CD4-positive, alpha-beta T cell treated with Interleukin-4 for 1 hour (primary cell): ENCODE measurements at places on chromosomes 3 and 15.
A peak's percentile ranks its signal among the peaks of the same experiment; 100 is the strongest.

- no peak for DNase-seq
These were observed 30.7 kb downstream of the NPTN start for GRCh38 chr15:73602446-73602843.

- DNase-seq, result no peak
These were observed 51.0 kb downstream of the MME start for GRCh38 chr3:155131104-155131503.

- DNase-seq, result no peak
These were observed 96.9 kb downstream of the ZPLD1 start for GRCh38 chr3:102531686-102532085.

- DNase-seq, result no peak
These were observed 543.1 kb upstream of the NECTIN3 start for GRCh38 chr3:110528305-110529121.

DNA sequence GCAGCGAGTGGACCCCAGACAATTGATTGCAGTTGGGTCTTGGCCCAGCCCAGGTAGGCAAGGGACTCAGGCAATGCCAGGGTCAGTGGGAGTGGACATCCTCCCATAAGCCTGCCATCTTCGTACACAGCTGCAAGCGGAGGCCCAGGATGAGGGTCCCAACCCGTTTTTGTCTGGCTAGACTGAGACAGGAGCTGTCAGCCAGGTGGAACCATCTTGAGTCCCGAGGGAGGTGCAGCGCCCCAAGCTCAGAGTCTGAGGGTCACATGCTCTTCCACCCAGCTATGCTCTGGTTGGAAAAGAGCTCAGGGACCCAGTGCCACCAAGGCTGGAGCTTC is 22.6 kb upstream of the IP6K2 start:
- DNase-seq, result no peak

- DNase-seq, result no peak
These were observed 17.6 kb downstream of the EMC7 start for GRCh38 chr15:34084086-34084485.

- DNase-seq, result no peak
These were observed 556.1 kb downstream of the PLOD2 start for GRCh38 chr3:145604851-145605250.

DNA sequence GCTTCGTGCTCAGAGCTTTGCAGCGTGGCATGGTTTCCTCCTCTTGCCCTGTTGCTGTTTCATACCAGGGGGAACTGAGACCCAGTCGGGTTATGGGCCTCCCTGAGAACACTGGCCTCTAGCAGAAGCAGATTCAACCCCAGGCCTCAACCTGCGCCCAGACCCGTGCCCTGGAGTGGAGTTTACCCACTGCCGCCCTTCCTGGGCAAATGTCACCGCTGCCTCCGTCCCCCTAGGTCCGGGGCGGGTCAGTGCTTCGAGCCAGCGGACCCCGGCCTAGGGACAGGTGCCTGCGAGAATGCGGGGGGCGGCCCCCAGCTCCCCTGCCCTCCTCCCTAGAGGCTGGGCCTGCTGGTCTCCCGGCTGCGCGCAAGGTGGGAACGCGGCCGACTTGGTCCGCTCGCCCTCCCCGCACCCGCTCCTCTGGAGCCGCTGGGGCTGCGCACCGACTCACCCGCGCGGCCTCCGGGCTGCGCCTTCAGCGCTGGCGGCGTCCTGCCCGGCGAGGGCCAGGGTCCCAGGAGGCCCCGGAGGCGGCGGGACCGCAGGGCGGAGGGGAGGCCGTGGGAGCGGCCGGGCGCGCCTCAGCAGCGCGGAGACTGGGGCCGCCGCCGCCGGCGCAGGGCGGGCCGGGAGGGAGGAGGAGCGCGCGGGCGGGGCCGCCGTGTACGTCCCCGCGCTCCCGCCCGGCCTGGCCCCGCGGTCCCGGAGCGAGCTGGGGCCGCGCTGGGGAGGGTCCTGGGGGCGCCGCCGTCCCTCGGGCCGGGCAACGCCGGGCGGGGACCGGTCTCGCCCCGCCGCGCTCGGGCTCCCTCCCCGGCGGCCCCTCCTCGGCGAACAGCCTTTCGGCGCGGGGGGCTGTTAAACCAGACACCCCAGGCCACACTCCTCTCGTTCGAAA is at the start of gene PIGZ:
Gene PIGZ (minus strand): TSS at position 601 of the 901 bp plus-strand sequence. CDS start 16,802 bp downstream, outside the sequence.
- no peak for DNase-seq

GRCh38 chr3:177547711-177548350 is 350.5 kb upstream of the TBL1XR1 start:
- DNase-seq, result peak; percentile 14

DNA sequence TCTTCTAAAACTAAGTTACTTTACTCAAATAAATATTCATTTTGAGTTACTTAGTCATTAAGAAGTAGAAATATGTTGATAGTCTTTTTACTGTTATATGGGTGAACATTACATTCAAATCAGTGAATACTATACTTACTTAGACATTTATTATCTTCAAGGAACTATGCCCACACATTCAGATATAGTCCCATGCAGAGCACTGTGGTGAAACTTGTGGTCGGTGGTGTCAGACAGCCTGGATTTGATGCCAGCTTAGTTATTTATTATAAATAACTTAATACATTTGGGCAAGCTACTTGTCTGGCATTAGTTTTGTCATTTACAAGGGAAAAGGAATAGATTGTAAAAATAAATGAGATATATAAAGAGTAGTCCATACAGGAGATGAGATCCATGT is 149.5 kb downstream of the RAP2B start:
- DNase-seq, result no peak

- DNase-seq, result no peak
These were observed 4.2 kb downstream of the CAPN3 start for GRCh38 chr15:42363487-42363886.

- DNase-seq, result no peak
These were observed 392.1 kb downstream of the NLGN1 start for GRCh38 chr3:173789530-173790162.

- DNase-seq, result no peak
These were observed 25.2 kb downstream of the ARHGEF3 start for GRCh38 chr3:56776556-56776950.

GRCh38 chr15:60387321-60387720 is 10.5 kb downstream of the ANXA2 start:
- DNase-seq, result no peak

DNA sequence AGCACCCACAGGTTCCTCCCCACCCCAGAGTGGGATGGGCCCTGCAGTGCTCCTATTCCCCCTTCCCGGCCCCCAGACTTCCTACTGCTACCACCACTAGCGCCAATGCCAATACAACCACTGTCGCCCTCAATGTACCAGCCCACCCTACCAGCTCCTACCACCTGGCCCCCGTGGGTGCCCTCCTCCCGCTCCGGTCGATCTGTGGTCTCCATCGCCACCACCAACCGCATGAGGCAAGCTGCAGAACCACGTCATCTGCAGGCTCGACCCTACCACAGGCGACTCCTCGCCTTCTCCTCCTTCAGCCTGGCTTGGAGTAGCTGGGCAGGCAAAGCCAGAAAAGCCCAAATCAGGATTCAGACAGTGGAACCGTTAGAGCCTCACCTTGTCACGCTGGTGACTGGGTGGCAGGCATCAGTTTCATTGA is 179.3 kb downstream of the POTEB3 start:
- no peak for DNase-seq

DNA sequence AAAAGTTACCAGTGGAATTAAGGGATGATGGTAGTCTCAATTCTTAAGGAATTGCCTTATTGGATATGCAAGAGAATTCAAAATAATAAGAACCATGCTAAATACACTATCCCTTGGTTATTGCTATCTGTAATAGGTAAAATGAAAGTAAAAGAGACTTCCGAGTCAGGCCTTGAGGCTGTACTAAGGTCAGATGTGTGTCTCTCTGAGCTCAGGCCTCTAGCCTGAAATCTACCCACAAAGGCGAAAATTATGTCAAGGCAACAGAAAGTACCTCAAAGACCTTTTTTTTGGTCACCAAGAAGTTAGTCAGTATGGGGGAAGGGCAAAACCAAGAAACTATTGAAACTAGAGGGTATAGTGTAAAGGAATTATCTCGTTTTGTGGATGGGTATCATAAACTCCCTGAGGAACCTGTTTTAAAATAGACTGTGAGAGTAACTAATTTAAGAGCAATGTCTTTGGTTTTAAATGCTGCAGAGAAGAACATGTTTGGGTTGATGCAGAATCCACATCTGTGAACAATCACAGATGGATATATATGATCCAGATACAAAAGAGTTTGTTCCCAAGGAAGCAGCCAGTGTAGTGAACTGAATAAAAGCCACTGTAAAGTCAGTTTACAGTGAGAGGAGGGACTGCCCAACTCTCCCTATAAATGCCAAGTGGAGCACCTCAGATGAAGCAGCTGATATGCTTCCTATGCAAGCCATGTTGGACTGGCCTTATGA is 382.3 kb upstream of the SEMA6D start:
- no peak for DNase-seq

DNA sequence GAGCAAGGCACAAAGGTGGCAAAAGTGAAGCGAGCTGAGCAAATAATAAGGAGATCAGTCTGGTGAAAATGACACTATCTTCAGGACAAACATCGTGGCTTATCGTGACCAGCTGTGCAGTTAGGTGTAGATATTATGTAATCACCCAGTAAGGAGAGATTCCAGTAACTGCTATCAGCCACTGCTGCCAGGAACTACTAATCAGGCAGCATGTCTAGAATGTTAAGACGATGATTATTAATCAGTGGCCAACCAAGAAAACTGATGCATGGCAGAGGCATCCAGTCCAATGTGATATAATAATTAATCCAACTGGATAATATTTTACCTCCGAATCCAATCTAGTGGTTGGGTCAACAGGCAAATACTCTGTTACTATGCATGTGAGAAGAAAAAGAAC is 252.7 kb upstream of the ZPLD1 start:
- no peak for DNase-seq

DNA sequence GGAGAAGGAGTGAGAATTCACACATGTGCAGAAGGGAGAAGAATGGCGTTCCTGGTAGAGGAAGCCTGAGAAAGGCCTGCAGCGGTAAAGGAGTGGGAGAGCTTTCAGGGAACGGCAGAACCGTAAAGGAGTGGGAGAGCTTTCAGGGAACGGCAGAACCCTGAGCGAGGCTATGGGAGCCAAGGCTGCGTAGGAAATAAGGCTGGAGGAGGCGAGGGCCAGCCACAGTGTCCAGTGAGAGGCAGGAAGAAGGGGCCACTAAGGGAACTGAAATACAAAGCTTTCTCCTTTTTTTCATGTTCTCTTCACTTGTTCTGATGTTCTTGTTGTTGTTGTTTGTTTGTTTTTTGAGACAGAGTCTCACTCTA is 41.6 kb downstream of the GOLGA6L10 start:
- no peak for DNase-seq

GRCh38 chr3:138833899-138834595 is 681 bp downstream of the PIK3CB start:
- peak; percentile 62 for DNase-seq

DNA sequence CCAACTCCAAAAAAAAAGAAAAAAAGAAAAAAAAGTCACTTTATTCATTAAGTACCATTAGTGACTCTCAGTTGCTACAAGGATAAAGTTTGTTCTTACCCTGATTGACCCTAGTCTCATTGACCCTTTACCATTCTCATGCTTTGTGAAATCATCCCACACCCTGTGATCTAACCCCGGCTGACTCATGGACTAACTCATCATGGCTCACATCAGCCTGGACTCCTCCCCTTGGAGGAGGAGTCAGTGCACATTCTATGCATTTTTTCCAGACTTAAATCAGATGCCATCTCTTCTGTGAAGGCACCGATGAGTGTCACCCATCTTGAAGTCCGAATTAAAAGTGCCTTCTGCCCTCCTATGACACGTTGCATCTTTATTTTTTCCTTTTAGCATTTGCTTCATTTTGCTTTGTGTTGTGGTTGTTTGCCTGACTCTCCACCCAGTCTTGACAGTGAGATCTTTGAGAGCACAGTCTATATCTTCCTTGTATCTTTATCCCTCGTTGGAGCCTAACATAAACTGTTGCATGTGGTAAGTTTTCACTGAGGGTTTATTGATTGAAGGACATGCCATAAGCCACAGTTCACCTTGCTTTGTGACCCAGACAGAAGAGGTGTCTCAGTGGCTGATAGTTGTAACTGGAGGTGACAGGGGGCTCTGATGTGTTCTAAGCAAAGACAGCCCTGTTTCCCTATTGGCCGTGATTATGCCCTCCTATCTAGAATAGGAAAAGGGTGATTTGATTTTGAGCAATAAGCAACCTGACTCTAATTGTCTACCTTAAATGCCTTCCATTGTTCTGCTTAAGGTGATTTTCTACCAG is 72.1 kb downstream of the IL1RAP start:
- DNase-seq, result peak; percentile 52
